Glutamatergic neuron (in vitro differentiated cells): ENCODE measurements at places on chromosomes 4 and X.

GRCh38 chr4:111849746-111850284 is 295.4 kb upstream of the FAM241A start:
- DNase-seq, result no peak

DNA sequence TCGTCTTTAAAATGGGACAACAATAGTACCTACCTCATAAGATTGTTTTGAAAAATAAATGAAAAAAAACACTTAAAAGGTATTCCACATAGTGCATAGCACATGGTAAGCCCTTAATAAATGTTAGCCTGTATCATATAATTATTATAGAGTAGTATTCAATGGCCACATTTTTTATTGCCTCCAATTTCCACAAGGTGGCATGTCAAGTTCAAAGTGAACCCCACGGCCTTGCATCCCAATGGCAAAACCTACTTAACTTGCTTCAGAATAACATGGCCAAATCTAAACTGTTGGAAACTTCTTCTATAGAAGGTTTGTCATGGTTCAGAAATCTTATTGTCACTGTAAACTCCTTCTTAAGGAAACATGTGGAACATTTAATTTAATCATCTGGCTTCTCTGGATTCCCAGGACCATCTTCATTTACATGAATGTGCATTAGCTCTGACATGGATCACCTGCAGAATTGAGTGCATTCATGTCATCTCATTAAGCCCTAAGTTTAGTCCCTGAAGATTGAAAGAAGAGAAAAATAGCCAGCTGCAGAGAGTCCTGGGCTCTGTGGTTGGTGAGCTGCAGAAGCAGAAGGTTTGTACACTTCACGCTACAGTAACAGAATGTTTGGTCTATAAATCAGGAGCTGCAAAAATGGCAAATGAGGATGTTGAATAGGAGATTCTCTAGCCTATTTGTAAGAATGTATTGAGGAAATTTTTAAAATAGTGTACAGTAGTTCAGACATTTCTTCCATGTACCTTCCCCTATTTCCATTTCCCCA is 61.0 kb downstream of the ANXA3 start:
- DNase-seq, result no peak

DNA sequence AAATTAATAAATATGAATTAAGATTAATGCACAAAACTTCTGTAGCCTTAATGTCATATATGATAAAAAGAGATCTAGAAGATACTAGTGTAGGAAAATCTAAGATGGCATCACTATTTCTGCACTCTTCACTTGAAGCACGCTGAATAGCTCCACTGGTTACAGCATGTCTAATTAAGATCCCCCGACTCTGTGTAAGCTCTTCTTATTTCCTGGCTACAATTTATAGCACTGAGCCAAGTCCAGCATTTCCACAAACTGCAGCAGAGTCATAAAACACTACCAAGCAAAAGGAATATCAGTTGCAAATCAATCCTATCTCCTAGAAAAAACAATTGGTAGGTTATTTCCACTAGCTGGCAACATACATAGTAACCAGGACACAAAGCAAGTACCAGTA is 1.3 kb upstream of the CCNA2 start:
- no peak for DNase-seq

- no peak for DNase-seq
These were observed 22.4 kb downstream of the GAB1 start for GRCh38 chr4:143358923-143359643.

DNA sequence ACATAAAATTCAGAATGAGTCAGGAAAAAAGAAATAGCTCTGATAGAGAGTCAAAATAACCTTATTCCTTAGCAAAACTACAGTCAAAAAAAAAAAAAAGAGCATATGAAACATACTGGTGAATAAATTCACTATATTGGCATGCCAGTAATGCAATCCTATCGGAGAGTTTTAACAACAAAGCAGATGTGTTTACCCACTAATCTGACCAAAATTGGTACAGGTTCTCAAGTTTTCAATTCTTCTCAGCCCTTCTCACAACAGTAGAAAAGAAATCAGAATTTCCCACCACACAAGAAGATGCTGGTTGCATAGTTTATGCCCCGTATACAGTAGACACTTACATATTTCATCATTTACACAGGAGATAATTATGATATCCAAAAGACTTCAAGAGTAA is 59.4 kb downstream of the LCORL start:
- DNase-seq, result no peak

- peak; percentile 88 for DNase-seq
These were observed 612 bp downstream of the MAGED2 start for GRCh38 chrX:54808109-54808604.

DNA sequence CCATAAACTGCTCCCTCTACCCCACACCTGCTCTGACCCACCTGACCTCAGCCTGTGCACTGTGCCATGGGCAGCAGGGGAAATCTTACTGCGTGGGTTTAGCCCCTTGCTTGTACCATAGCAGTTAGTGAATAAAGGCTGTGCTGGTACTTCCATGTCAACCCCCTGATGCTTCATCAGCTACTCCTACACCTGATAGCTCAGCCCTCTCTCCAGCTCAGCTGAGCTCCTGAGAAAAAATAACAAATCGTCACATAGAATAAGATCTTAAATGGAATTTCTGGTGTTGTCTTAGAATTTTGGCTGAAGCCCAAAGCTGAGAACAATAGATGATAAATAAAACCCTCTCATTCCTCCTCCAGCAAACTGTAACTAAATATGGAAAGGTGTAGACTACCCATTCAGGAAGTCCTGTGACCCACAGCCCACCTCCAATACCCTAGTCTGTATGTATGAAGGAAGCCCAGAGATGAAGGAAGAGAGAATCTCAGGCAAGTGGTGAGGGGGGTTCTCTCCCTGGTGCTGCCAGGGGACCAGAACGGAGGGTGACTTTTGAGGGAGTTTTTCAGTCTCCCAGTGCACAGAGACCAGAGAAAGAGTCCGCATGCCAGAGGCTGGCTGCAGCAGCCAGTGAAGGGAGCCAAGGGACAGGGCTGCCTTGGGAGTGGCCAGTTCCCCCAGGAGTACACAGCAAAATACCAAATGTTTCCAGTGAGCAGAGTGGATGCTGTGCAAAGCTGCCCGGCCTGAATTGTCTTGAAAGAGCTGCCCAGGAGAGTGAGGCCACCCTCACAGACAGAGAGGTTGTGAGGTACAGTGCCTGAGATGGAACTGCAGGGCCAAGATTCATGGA is 227.3 kb downstream of the QDPR start:
- no peak for DNase-seq

DNA sequence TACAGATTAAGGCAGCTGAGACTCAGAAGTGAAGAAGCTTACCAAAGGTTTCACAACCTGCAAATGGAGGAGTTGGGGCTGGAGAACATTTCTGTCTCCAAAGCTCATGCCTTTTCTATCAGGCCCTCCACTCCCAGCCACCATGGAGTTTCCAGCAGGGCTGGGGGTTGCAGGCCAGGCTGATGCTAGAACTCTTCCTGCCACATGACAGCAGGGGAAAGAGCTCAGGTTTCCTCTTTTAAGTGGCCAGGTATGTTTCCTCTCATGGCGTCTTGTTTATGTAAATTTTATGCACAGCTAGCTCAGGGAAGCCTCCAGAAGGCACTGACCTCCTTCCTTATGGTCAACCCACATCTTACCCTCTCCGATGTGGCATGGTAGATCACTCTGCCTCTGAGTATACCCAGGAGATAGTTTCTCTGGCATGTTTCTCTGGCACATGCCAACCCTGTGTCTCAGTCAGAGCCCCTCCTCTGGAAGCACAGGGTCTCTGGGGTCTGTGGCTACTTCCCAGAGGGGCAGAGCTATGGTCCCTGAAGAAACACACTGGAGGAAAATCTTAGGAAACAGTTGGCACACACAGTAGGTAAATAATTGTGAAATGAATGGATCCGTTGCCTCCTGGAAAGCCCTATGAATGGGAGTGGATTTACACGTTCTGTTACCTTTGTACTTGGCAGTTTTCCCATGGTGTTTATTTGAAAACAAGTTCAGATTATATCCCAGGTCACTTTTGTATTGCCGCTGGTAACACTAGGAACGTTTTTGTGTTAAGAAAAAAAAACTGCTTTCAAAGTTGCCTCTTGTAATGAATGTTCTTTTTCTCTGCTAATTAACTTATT is 28.9 kb downstream of the PDK3 start:
- DNase-seq, result no peak

- no peak for DNase-seq
These were observed 32.2 kb downstream of the MID2 start for GRCh38 chrX:107857837-107858236.

DNA sequence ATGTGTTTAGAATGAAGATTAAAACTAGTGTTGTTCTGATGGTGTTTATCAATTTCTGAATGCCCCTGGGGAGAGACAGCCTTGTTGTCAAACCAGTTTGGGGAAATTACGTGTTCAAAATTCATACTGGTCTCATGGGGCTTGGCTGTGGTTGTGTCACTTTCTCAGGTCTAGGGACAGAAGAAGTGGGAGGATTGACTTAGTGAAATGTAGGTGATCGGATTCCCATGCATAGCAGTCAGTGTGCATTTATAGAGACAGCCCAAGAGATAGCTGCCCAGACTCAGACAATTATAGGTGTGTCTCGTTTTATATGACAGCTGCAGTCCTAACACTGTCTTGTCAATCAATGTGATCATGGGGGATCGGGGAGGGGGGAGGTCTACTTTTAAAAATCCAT is 94.4 kb upstream of the CLCN4 start:
- no peak for DNase-seq

GRCh38 chrX:13000301-13000811 is 25.4 kb downstream of the TMSB4X start:
- no peak for DNase-seq

DNA sequence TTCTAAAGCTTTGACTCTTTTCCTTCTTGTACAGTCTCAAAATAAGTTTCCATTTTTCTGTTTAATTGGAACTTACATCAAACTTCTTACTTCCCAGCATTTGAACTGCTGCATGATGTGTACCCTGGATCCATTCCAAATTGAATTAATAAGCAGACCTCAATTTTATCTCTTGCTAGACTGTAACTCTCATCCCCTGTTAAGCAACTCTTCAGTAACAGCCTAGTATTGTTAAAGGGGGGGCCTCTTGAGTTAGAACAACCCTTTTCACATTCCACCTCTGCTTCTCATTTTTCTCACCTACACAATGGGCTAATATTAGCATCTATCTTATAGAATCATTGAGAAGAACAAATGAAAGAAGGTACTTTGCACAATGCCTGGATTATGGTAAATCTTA is 169.4 kb downstream of the IL1RAPL1 start:
- DNase-seq, result no peak

DNA sequence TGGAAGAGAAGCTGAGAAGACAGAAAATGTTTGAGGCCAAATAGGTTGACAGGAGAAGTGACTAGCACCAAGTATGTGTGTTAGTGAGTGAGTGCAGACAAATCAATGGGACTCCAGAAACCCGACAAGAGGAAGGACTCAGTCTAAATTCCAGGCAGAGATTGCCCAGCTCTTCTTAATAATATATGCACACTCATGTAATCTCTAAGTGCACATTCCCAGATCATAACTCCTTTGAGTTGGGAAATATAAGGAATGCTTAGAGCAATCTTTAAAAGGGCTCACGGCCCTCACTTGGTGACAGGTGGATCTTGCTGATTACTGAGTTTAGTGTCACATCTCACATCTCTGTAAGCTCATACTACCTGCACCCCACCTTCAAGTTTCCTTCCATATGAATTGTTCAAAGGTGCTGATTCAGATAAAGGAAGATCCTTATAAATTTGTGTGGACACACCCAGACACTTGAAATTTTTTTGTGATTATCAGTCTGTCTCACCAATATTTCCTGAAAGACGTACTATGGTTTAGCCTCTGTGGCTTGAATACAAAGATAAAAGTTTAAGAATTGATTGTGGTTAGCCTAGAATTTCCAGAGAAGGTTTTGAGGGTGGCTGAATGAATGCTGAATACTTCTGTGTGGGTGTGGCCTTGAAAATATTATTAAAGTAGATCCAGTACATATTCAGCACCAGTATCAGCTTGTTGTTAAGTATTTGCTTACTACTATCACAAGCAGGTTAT is 205.1 kb upstream of the UGT8 start:
- no peak for DNase-seq

GRCh38 chr4:114694770-114695169 is 96.2 kb downstream of the UGT8 start:
- no peak for DNase-seq

DNA sequence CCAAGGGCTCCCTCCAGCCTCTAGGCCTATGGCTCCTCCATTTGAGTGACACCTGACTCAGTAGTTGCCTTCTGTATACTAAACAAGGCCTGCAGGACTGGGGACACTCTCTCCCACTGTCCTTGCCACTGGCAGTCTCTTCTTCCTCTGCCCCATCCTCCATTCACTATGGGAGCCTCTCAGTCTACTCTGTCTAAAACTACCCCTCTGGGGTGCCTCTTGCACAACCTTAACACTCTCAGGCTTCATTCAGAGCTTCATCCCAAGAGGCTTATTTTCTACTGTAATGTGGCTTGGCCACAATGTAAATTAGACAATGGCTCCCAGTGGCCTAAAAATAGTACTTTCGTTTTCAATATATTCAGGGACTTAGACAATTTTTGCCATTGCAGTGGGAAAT is 133.0 kb downstream of the ZC4H2 start:
- DNase-seq, result no peak

DNA sequence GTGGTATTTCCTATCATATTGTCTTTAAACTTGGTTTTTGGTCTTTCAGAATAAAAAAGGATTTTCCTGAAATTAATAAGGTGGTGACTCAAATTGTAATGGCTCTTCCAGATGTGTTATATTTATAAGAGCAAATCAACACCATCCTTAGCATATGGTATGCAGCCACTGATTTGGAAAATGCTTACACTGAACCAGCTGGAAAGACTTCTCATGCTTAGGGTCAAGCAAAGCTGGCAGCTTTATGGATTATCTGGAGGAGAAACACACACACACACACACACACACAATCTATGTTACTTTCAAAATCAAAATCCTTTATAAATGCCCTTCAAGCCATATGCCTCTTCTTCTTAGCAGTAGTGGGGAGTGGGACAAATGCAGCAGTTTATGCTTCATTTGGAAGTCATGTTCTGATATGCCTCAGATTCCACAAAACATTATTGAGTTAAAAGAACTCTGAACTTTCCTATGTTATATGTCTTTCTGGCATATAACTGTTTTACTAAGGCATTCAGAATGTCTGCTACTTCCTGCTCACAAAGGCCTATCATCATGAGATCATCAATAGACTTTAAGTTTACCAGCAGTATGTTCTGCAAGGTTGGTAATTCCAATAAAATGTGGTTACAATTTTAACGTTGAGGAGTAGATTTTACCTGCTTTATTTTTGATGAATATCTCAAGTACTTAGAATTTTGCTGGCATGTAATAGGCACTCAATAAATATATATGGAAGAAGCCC is 72.9 kb upstream of the PRDM5 start:
- DNase-seq, result no peak

- peak; percentile 48 for DNase-seq
These were observed 102.4 kb downstream of the CLNK start for GRCh38 chr4:10582059-10582686.

- DNase-seq, result no peak
These were observed 216.2 kb upstream of the TECRL start for GRCh38 chr4:64625438-64625837.

DNA sequence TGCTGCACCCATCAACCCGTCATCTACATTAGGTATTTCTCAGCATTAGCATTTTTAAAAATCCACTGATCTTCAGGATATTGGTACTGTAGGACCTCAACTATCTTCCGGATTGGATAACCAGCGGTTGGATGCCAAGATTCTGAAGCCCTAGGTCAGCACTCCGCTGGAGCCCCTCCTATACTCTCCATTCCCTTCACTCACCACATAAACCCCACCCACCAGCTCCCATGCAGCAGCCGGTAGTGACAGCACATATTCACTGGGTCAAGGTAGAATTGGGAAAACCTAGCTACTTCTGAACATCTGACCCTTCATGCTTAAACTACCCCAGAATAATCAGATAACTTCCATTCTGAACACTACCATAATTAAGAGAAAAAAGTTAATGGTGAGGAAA is 134.9 kb downstream of the CORIN start:
- DNase-seq, result no peak

- no peak for DNase-seq
These were observed 17.9 kb downstream of the OCRL start for GRCh38 chrX:129557844-129558480.
